Left kidney (tissue), 8 donors: ENCODE measurements at places on chromosomes 4 and X.

GRCh38 chrX:151912780-151913179 is at the start of gene MAGEA4:
MAGEA4 (plus strand) TSS chrX:151912889; CDS start chrX:151923665, 10,776 bp downstream.
- no peak for DNase-seq

DNA sequence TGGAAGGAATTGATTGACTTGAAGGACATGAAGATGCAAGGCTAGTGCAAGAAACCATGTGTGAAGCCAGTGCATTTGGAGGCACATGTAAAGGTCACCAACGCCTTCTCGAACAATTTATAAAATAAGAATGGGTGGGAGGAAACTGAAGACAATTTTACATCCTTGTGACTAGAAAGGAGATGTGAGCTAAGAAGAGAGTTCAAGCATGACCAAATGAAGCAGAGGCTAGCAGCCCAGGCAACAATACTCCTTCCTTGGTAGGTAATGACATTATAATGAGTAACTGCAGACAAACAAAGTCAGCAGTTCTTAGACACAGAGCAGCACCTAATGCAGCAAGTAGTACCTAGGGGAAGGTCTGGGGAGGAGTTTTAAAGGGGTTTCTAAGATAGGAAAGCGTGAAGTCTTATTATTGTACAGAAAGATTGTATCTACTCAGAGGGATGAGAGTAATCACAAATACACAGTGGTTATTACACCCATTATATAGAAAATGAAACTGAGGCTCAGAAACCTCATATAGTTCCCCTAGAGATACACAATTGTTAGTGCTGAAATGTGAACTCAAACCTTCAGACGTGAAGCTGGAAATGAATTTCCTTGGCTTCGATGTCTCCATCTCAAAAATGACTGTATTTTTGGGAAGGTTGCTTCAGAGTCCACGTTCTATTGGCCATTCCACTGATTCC is 56.1 kb downstream of the ATXN3L start:
- DNase-seq: no peak

DNA sequence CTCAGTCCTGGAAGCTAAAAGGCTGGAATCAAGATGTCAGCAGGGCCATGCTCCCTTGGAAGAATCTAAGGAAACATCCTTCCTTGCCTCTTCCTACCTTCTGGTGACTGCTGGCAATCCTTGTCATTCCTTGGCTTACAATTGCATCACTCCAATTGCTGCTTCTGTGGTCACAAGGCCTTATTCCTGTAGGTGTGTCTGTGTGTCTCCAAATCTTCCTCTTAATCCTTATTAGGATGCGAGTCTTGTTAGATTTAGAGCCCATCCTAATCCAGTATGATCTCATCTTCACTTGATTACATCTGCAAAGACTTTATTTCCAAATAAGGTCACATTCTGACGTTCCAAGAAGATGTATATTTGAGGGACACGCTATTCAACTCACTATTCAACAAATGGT is 52.2 kb downstream of the SMIM20 start:
- DNase-seq: no peak

DNA sequence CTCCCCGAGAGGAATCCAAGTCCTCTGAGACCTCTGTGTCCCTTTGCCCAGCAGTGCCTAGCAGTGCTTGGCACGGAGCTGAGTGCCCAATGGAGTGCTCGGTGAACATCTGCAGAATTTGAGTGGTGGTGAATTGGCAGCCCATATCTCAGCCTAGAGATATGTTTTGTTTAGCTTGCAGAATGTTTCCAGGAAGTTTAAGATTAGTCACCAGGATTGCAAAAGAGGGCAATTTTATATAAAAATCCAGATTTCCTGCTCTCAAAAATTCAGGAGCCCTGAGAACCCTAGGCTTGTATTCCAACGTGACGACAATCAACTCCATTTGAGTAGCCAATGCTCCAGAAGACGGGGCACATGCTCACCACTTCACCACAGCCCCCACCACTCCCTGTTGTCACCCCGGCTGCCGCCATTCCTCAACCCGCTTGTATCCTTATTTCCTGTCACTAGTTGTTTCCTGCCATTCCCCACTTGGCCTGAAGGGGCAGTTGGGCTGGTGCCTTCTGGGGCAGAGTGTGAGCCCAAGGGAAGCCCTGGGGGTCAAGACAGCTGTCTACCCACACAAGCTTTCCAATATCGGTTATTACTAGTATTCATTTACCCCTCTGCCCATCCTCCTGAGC is 116.9 kb downstream of the EFNB1 start:
- no peak for DNase-seq

- DNase-seq: no peak
These were observed 960 bp upstream of the IL1RAPL1 start for GRCh38 chrX:28586286-28586685.

- no peak for DNase-seq
These were observed 247.9 kb upstream of the POF1B start for GRCh38 chrX:85627363-85627762.

GRCh38 chr4:101201421-101201820 is 145.9 kb downstream of the PPP3CA start:
- no peak for DNase-seq
